ENCODE measurements at places on chromosomes 1 and 21.

DNA sequence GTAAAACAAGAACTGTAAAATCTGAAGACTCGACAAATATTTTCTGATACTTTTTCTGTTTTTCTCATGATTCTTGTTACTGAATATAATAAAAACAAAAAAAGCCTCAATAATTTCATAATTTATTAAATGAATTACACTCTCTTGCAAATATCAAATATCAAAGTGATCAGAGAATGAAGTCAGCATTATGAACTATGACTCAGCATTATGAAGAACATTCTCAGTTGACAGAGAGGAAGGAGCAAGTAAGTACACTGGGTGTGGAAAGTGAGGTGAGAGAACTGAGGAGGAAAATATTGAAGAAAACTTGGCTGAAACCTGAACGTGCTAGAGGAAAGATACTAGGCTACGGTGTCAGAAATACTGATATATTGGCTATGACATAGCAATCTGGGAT is 529.5 kb downstream of the KCNT2 start:
- no peak for DNase-seq

GRCh38 chr1:166906647-166907046 is 30.6 kb upstream of the TADA1 start:
- DNase-seq: no peak

- no peak for DNase-seq
Measured at GRCh38 chr1:193666485-193667083, 480.2 kb upstream of the B3GALT2 start.

- no peak for DNase-seq
Measured at GRCh38 chr1:18921516-18922251, 19.3 kb upstream of the ALDH4A1 start.

GRCh38 chr1:156896490-156897033 is 3.0 kb downstream of the PEAR1 start:
- no peak for DNase-seq

DNA sequence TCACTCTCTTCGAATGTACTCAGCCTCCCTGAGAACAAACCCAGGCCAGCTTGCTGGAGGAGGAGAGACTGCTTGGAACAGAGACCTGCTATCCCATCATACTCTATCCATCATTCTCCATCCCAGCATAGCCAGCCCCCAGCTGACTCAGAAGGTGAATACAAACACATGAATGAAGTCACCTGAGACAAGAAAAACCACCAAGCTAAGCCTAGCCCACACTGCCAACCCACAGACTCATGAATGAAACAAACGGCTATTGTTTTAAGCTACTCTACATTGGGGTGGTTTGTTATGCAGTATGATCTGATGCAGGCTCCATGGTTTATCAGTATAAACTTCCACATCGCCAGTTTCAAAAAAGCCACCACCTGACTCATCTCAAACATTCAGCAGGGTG is 395.6 kb downstream of the SETD4 start:
- DNase-seq: no peak

- no peak for DNase-seq
Measured at GRCh38 chr1:108747898-108748297, 1.4 kb downstream of the STXBP3 start.

DNA sequence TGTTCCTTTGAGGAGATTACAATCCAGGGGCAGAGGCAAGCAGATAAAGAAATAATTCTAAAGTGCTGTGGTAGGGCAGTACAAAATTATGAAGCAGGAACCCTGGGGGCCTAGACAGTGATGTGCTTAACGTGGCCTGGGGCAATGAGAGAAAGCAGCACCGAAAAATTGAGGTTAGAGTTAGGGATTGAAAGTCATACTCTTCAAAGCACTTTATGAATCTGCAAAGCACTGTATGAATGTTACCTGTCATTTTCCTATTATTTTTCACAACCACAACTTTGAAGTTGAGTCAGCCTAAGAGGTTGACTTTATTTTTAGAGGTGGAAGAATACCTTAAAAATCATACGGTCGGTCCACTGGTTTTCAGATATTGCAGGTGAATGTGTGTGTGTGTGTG is 183.4 kb upstream of the NFIA start:
- DNase-seq: no peak

DNA sequence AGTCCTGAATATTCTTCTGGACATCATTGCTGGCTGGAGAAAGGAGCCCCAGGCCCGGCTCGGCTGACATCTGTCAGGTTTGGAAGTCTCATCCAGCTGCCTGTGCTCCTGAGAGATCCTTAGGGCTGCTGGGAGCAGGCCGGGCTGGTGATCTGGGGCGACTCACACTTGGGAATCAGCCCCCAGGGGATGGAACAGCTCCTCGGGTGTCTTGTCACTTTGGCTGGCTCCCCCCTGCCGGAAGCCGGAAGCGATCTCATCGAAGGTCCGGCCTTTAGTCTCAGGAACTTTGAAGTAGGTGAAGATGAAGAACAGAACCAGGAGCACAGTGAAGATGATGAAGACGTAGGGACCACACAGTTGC is 31.8 kb downstream of the SLC2A1 start:
- no peak for DNase-seq

- DNase-seq: no peak
Measured at GRCh38 chr1:205127646-205128045, 5.9 kb upstream of the RBBP5 start.

Measured in memory B cell (primary cell).